Aortic smooth muscle cell (primary cell): ENCODE measurements at places on chromosomes 4 and X. TPM values are rescaled to one million over a fixed set of nuclear protein-coding genes. Genes with fewer than 3 reads are reported as not detected.

Gene LAMP2
- 147 and 170 TPM in 2 replicates for total RNA-seq

Gene L1CAM
- total RNA-seq: under 0.01 and 0.13 TPM in 2 replicates

Gene EDNRA
- total RNA-seq: 8.1 and 10.7 TPM in 2 replicates

Gene GLRB
- total RNA-seq: 6.2 and 11.1 TPM in 2 replicates

Gene HPGDS
- total RNA-seq: not detected in 2 replicates

Gene AGTR2
- not detected in 2 replicates for total RNA-seq

Gene ATP1B4
- total RNA-seq: not detected in 2 replicates

Gene CXorf49
- total RNA-seq: not detected in 2 replicates
